ENCODE measurements at places on chromosomes 2 and 18.

DNA sequence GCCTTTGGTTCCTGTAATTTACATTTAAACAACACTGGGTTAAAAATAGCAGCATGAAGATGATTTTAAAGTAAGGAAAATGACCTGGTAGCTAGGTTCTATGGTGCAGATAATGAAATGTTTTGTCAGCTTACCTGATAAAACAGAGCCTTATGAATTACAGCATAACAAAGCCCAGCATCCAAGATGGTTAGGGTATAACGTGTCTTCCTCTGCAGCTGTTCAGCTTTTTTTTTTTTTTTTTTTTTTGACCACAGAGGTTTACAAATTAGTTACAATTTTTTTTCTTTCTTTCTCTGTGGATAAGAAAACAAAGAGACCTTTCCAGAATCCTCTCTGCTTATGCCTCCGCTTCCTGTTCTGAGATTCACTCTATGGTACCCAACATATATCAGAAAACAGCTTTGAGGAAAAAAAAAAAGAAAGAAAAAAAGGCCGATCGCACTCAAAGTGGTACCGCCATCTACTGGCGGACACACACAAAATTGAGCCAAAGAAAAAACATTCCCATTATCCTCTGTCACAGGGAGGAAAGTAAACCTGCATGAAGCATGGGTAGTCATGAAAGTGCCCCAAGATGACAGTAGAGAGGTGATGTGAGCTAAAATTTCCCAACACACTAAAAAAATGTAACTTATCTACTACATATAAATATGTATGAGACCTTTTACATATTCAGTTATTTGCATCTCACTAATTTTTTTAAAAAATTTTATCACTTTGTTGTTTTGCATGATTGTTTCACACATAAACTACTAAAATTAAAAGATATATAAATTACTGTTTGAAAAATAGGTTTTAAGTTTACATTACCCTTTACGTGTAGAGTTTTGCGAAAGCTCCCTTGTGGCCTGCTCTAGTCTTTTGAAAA lies at the start of gene SCN3A:
TSS of gene SCN3A (minus strand) at position 362 of the 871 bp plus-strand sequence. CDS start 27,656 bp downstream, outside the sequence.
- DNase-seq, result peak; percentile 18

GRCh38 chr18:13290856-13291271 lies 72.3 kb downstream of the LDLRAD4 start:
- no peak for DNase-seq

DNA sequence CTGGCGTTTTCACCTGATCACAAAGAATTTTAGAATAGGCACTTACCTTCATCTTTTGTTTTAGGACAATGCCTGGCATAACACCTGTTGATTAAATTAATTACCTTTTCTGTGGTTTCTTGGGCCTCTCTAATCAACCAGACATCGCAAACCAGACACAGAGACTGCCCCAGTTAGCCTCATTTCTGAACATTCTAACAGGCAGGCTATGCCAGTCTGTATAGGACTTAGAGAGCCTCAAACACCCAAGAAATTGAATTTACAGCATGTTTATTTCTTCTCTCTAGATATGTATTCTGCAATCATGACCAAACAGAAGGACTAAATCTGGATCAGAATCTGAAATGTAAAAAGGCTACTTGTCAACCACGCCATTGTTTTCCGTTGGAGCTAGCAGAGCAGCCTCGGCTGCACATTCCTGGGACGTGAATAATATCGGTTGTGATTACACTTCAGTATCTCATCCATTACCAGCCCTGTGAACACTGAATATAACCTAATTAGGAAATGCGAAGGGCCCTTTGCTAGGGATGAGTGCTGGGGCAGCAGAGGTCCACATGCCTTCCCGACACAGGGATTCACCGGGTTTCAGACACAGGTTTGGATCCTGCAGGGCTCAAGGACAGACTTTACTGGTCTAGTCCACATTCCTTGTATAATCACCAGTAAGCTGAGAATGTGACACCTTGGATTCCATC lies 17.5 kb upstream of the CDC42EP3 start:
- DNase-seq, result no peak

- peak; percentile 74 for DNase-seq
Observed at GRCh38 chr18:3655254-3656050, 205.5 kb downstream of the TGIF1 start.

- DNase-seq, result no peak
Observed at GRCh38 chr2:231531883-231532755, 1.9 kb upstream of the NMUR1 start.

DNA sequence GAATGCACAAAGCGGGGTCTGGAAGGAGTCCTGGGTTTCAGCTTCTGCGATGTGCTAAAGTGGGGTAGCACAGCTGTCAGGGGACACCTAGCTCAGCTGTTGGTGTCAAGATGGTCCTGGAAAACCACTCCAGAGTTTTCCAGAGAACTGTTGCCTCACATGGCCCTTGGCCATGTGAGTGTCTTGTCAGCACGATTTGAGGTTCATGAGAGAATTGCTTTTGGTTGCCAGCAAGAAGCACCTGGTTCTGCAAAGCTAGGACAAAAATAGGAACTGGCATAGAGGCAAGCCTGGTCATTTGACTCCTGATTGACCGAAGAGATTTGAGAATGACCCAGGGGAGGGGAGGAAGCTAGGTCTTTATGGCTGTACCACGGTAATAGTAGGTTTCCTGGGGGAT lies 50.4 kb upstream of the CTLA4 start:
- DNase-seq, result peak; percentile 38

GRCh38 chr2:38406597-38407110 lies 29.6 kb upstream of the ATL2 start:
- DNase-seq, result no peak

- DNase-seq, result no peak
Observed at GRCh38 chr18:8037296-8037695, 470.2 kb downstream of the PTPRM start.

DNA sequence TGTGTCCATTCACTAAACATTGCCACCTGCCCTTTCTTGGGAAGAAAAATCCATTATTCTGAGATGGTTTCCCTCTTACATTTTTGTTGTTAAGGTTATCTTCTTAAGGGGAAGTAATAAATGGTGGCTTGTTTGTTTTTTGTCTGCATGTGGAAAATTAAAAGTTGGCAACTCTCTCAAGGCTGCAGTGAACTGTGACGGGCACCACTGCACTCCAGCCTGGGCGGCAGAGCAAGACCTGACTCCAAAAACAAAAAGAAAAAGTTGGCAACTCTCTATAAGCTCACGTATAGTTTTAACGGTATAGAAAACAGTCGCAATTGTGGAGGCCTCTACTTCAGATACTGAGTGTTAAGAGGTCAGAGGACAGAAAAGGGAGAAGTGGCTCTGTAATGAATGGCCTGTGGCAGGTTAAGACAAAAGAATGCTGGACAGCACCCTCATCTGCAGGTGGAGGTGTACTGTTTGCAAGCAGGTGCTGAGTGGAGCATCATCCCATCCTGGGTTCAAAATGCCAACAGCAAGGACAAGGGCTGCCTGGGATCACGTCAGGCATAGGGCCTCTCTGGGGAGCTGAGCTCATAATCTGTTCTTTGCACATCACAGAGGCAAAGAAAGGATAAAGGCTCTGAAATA lies 16.7 kb downstream of the L3MBTL4 start:
- no peak for DNase-seq

DNA sequence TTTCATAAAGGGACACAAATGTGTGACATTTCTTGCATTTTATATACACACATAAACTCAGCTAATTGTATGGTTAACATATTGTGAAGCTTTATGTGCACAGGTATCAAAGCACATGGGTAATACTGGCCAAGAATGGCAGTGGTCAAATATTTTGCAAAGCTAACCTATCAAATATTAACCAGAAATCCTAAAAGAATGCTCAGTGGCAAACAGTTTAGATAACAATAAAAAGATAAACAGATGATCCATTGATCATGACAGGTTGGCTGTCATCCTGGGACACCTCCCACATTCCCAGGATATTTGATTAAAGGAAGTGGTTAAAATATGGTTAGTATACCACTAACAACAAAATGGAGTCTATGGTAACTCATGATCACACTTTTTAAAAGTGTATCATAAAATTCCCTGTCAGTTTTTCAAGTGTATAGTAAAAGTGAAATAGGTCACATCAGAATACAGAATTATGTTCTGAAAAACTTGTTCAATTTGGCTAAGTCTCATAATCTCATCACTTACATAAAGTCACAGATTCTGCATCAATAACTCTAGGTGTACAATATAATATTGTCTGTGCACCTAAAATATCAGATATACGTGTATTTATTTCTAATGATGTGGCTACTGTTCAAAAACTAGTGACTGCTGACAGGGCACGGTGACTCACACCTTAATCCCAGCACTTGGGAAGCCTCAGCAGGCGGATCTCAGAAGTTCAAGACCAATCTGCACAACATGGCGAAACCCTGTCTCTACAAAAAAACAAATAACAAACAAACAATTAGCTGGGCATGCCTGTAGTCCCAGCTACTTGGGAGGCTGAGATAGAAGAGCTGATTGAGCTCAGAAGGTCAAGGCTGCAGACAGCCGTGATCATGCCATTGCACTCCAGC lies 48.9 kb downstream of the CDH2 start:
- no peak for DNase-seq

GRCh38 chr2:141946016-141946415 lies 184.8 kb downstream of the LRP1B start:
- DNase-seq, result no peak

DNA sequence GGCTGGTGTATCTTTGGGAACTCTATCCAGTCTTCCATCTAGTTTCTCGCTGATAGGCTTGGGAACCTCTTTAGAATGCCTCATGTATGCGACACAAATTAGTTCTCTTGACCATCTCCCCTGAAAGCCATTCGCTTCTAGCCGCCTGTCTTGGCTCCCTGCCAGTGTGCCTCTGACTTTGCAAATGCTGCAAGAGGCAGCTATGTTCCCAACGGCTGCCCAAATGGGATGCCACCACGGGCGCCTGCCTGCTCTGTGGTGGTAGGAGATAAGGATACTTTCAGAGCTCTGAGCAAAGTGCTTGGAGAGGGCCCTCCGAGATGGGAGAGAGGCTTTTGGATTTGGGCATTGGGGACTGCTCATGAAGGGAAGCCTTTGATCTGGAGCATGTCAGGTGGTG lies 77.7 kb upstream of the IGFBP5 start:
- no peak for DNase-seq

DNA sequence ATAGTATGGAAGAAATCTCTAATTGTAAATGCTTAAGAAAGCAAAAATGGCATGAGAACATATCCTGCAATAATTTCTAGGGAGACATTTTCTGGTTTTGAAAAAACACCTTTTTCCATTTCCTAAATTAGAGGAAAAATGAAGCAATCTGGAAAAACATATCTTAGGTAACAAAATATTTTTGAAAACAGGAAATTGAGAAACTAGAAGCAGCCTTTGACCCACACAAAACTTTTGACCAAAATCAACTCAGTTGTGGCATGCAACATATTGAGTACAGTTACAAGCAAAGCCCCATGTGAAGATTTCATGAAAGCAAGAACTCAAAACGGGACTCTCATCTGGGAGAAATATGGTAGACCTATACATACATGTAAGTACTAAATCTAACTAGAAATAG lies 28.6 kb upstream of the CHAC2 start:
- DNase-seq, result peak; percentile 37

DNA sequence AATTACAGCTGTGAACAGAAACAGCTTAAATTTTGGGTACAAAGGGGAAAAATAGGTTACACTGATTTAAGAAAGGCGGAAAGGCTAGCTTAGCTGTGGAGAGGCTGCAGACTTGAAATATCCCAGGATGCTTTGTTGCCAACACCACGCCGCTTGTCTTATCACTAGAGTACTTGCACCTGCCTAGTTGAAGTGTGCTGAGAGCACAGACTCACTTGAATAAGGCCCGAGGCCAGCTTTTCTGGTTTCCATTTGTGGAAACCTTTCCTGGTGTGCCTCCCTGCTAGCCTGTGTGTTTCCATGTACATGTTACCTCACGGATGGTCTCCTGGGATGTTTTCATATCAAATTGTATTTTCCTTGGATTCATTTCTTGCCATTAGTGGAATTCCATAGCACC lies 3.2 kb downstream of the CABLES1 start:
- DNase-seq, result no peak

- no peak for DNase-seq
Observed at GRCh38 chr18:34397286-34397896, 172.7 kb upstream of the NOL4 start.

DNA sequence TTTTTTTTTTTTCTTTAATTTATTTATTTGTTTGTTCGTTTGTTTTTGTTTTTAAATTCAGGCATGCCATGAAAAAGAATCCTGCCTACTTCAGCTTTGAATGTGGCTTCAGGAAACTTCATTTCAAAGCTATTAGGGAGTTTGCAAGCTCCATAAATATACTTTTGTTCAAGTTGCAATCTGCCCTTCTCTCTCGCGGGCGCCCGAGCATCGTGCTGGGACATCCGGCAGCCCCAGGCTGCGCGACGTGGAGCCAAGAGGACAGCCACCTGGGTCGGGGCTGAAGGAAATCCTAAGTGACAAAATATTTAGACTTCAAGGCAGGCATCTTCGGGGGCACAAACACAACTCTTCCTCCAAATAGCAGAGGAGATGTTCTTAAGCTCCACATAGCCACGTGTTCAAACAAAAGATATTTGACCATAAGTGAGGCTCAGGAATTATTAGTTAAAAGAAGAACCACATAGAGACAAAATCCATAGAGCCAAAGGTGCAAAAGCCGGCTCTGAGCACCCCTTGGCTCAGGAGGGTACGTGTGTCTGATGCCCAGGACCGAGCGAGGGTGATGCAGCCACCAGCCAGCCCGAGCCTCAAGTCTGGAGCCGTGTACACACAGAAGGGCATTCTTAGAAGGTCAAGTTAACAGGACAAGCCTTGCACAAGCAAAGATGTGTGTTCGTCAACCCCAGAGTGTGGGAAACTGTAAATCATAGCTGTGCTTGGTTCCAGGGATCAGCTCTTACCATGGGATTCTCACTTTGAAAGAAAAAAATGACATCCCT lies 256.5 kb upstream of the SALL3 start:
- no peak for DNase-seq

DNA sequence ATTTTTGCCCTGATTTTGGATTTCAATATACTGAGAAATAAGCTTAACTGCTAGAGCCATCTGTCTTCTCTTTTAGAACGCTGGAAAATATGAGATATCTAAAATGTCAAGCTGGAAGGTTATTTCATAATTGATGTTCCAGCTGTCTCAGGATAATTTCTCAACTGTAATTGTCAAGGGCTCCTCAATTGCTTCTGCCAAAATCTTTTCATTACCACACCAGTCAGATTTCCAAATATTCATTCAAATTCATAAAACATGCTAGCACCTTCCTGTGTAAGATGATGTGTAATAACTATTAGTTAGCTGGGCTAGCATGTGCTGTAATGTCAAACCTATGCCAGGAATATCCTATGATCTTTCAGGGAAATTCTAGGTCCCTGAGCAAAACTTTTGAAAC lies 88.1 kb downstream of the TNFRSF11A start:
- DNase-seq, result no peak

- DNase-seq, result no peak
Observed at GRCh38 chr2:218429911-218430692, 11.2 kb downstream of the VIL1 start.

Measured in inflammatory macrophage treated with lipopolysaccharide for 4 hours (primary cell).